Activated T-helper 1 cell treated with anti-CD3 and anti-CD28 coated beads, Interleukin-12 subunit alpha, Interleukin-12 subunit beta, Interleukin-2, Interleukin-4 antibody, amounts not matched to agents 30 ng/mL and 10 ng/mL and 1 ng/mL, durations not matched to agents 14 hours and 24 hours and 36 hours (primary cell): ENCODE measurements at places on chromosomes 4 and X. TPM values are rescaled to one million over a fixed set of nuclear protein-coding genes. Genes with fewer than 3 reads are reported as not detected.

DNA sequence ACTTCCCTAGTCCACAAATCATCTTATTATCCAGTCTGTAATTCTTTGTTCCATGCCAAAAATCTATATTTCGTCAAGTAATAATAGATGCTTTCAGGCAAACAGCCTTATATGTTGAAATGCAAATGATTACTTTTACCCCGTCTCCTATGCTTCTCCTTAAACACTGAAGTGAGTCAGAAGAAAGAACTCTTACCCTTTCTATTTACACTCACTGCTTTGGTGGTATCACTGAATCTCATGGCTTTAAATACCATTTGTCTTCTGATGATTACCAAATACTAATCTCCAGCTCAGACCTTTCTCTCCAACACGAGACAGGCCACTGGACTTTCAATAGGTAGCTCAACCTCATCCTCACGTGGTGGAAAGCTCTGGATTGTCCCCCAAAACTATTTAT lies 558.1 kb downstream of the IL1RAPL1 start:
- no peaks in the 10 kb centered on the region for H3K36me3 ChIP-seq
- no peak for DNase-seq
- no peak overlapping the region for H3K27ac ChIP-seq
- H3K4me1 ChIP-seq, result no peaks in the 10 kb centered on the region
- no peaks in the 10 kb centered on the region for H3K27me3 ChIP-seq

The EREG gene
- total RNA-seq, result not detected in 2 replicates

The HAND2 gene
- total RNA-seq, result not detected in 2 replicates

DNA sequence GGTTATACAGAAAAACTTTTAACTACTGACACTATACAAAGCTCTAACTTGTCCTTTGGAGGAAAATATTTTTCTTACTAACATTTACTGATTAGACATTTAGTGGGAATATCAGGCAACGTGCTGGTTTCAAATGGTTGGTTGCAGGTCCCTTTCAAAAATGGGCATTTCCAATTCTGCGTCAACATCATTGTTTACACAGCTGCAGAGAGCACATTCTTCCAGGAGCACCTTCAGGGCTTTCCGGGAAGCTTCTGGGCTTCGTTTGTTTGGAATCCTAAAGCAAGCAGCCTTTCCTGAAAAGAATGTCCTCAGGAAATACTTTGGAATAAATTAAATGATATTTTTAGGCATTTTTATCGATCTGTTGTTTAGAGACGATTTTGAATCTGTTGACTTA lies 289.7 kb downstream of the TRIML1 start:
- H3K4me1 ChIP-seq, result no peaks in the 10 kb centered on the region
- H3K27me3 ChIP-seq, result no peaks in the 10 kb centered on the region
- H3K27ac ChIP-seq, result no peak overlapping the region
- no peaks in the 10 kb centered on the region for H3K36me3 ChIP-seq

DNA sequence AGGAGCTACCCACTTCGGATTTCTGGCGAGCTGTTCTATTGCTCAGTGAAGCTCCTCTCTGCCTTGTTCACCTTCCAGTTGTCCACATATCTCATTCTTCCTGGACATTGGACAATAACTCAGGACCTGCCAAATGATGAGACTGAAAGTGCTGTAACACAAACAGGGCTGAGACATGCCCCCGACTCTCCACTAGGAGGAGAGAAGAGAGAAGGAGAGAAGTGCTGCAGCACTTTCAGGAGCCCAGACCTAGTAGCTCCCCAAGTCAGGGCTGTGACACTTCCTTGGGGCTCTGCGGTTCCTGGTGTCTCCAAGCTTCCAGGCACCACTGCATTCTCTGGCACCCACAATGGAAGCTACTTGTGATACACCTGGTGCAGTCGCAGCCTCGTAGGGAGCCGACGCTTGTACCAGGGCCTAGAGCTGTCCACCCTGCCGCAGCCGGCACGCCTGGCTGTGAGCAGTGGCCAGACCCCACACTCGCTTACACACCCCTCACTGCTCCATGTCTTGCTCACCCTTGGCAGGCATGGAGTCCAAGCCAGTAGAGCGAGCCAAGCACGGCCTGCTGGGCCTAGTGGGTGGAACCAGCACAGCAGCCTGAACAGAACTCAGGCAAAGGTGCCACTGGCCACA lies 234.9 kb downstream of the TECRL start:
- no peak overlapping the region for H3K4me3 ChIP-seq
- H3K27ac ChIP-seq, result no peak overlapping the region
- no peaks in the 10 kb centered on the region for H3K4me1 ChIP-seq
- H3K36me3 ChIP-seq, result no peaks in the 10 kb centered on the region
- DNase-seq, result no peak

The DUSP9 gene
- 0.10 TPM in 2 replicates for total RNA-seq

The FAM9C gene
- 0.05 TPM in 2 replicates for total RNA-seq

The SHISA3 gene
- not detected in 2 replicates for total RNA-seq

GRCh38 chr4:78167510-78167909 lies 110.4 kb downstream of the FRAS1 start:
- no peaks in the 10 kb centered on the region for H3K36me3 ChIP-seq
- peaks cover 4% of the 10 kb centered on the region for H3K27me3 ChIP-seq
- no peak for DNase-seq
- H3K4me3 ChIP-seq, result no peak overlapping the region
- no peaks in the 10 kb centered on the region for H3K4me1 ChIP-seq
- H3K27ac ChIP-seq, result no peak overlapping the region

The NLGN4X gene
- total RNA-seq, result not detected in 2 replicates

DNA sequence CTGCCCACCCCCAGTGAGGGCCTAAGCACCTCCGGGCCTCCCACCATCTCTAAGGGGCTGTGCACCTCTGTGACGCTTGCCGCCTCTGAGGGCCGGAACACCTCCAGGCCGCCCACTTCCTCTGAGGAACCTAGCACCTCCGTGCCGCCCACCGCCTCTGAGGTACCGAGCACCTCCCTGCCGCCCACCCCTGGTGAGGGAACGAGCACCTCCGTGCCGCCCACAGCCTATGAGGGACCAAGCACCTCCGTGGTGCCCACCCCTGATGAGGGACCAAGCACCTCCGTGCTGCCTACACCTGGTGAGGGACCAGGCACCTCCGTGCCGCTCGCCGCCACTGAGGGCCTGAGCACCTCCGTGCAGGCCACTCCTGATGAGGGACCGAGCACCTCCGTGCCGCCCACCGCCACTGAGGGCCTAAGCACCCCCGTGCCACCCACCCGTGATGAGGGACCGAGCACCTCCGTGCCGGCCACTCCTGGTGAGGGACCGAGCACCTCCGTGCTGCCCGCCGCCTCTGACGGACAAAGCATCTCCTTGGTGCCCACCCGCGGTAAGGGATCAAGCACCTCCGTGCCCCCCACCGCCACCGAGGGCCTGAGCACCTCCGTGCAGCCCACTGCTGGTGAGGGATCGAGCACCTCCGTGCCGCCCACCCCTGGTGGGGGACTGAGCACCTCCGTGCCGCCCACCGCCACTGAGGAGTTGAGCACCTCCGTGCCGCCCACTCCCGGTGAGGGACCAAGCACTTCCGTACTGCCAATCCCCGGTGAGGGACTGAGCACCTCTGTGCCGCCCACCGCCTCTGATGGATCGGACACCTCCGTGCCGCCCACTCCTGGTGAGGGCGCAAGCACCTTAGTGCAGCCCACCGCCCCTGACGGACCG lies 977 bp downstream of the MAGEE1 start:
- no peaks in the 10 kb centered on the region for H3K27me3 ChIP-seq
- H3K4me1 ChIP-seq, result peaks cover 13% of the 10 kb centered on the region
- H3K4me3 ChIP-seq, result peak overlapping the region; percentile 85
- no peaks in the 10 kb centered on the region for H3K36me3 ChIP-seq
